ENCODE measurements at places on chromosomes 2 and 18.
A peak's percentile ranks its signal among the peaks of the same experiment; 100 is the strongest.

GRCh38 chr2:207589143-207589542 lies 36.1 kb downstream of the METTL21A start:
- no peak for DNase-seq

- no peak for DNase-seq
These were observed 56.7 kb downstream of the LBH start for GRCh38 chr2:30287857-30288513.

- no peak for DNase-seq
These were observed 24.3 kb downstream of the NCK2 start for GRCh38 chr2:105768961-105769452.

- DNase-seq, result no peak
These were observed 122.8 kb upstream of the DOCK10 start for GRCh38 chr2:225165052-225165451.

- DNase-seq, result peak; percentile 55
These were observed 88.9 kb downstream of the PXDN start for GRCh38 chr2:1655461-1655860.

All from left forelimb (tissue), 1 donor.